ENCODE measurements at places on chromosomes 5 and 9. TPM values are rescaled to one million over a fixed set of nuclear protein-coding genes. Genes with fewer than 3 reads are reported as not detected.

DNA sequence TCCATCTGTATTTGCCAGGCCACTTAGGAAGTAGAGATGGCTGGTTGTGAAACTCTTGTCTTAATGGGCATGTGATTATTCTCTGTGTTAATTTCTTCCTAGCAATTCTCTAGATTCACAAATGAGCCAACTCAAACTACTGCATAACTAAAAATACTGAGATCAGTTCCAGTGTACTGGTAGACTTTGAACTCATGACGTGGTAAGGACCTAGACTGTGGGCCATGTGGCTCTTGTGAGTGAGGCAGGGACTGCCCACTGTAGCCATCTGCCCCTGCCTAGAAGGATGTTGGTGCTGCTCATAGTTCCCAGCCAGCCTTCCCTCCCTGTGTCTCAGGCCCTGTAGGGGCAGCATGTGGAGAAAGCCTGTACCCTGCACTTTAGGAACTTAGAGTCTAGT lies 47.4 kb downstream of the CYSTM1 start:
- no peak overlapping the region for H3K27ac ChIP-seq
- peaks cover 34% of the 10 kb centered on the region for H3K4me1 ChIP-seq
- no peaks in the 10 kb centered on the region for H3K27me3 ChIP-seq
- H3K36me3 ChIP-seq: no peaks in the 10 kb centered on the region
- no peak overlapping the region for H3K4me3 ChIP-seq
- DNase-seq: no peak

SPATA31D4 gene
- not detected for total RNA-seq

SPAAR gene
- total RNA-seq: not detected

- DNase-seq: no peak
- H3K4me3 ChIP-seq: no peak overlapping the region
Measured at GRCh38 chr5:85590764-85591163, 1027.0 kb upstream of the COX7C start.

DNA sequence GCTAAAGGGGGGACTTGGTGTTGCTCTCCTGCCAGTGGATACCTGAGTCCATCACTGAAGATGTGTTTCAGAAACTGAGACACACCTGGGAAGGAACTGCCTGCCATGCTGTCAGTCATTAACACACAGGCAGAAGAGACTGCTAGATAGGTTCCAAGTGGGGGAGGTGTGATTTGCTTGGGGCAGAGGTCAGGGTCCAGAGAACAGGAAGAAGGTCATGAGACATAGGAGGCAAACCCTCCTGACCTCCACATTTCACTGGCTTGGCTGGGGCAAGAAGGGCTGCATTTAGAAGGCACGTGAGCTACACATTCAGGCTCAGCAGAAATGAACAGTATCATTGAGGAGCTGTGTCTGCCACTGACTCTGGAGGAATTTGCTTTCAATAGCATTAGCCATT lies 215.8 kb downstream of the HSPA4 start:
- DNase-seq: no peak
- H3K4me1 ChIP-seq: no peaks in the 10 kb centered on the region
- H3K36me3 ChIP-seq: no peaks in the 10 kb centered on the region
- H3K27ac ChIP-seq: no peak overlapping the region
- H3K4me3 ChIP-seq: no peak overlapping the region

SPINK13 gene
- total RNA-seq: not detected

DNA sequence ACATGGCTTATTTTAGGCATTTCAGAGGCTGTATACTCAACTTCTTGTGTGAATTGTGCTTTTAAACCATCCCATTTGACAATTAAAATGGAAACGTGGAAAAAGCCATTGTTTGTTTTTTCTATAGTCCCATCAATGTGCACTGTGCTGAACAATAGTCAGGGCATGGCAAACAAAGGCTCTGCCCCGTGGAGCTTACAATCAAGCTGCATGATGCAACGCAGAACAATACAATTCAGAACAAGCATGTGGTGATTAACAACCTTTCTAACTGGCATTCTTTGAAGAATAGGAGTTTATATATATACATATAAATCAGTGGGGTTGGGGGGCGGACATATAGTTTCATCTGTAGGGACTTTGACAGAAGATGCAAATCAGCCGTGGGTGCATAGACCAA lies 2125.4 kb upstream of the WWC1 start:
- H3K36me3 ChIP-seq: no peaks in the 10 kb centered on the region
- no peak overlapping the region for H3K27ac ChIP-seq
- H3K27me3 ChIP-seq: no peaks in the 10 kb centered on the region
- no peak overlapping the region for H3K4me3 ChIP-seq
- no peaks in the 10 kb centered on the region for H3K4me1 ChIP-seq

- H3K4me1 ChIP-seq: peaks cover 32% of the 10 kb centered on the region
- no peak overlapping the region for H3K27ac ChIP-seq
- no peak overlapping the region for H3K4me3 ChIP-seq
- no peaks in the 10 kb centered on the region for H3K27me3 ChIP-seq
- no peak for DNase-seq
Measured at GRCh38 chr9:92707530-92707929, 37.6 kb upstream of the IPPK start.

DNA sequence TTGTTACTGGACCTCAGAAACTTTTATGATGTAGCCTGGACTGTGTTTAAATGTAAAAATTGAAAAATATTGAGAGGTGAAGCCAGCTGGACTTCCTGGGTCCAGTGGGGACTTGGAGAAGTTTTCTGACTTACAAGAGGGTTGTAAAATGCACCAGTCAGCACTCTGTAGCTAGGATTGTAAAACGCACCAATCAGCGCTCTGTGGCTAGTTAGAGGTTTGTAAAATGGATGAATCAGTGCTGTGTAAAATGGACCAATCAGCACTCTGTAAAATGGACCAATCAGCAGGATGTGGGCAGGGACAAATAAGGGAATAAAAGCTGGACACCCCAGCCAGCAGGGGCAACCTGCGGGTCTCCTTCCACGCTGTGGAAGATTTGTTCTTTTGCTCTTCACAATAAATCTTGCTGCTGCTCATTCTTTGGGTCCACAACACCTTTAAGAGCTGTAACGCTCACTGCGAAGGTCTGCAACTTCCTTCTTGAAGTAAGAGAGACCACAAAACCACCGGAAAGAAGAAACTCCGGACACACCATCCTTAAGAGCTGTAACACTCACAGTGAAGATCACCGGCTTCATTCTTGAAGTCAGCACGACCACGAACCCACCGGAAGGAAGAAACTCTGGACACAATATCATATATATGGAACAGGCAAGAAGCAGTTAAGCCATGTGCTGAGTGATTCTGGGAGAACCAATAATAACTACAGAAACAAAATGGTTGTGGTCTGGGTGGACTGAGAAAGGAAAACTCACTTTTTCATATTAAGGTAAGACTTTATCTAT lies 201.3 kb downstream of the GABRG2 start:
- no peak overlapping the region for H3K4me3 ChIP-seq
- no peaks in the 10 kb centered on the region for H3K27me3 ChIP-seq
- no peaks in the 10 kb centered on the region for H3K36me3 ChIP-seq
- no peak overlapping the region for H3K27ac ChIP-seq
- H3K4me1 ChIP-seq: no peaks in the 10 kb centered on the region

GRM6 gene
- not detected for total RNA-seq

DNA sequence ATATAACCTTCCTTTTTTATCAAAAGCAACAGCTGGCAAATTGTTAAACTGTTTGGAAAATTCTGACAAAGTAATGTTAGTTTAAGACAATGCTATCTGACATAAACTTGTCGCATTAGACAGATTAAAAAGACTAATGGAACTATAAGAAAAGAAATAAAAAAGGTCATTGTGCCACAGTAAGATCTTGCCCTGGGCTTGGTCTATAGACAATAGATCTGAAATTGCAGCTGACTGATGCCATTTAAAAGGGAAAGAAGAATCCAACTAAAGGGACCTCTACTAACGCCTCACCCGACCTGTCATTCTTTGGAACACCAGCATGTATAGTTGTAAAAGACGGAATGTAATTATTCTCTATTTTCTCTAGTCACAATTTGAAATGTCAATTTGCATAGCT lies 644.4 kb upstream of the GRAMD2B start:
- H3K27me3 ChIP-seq: no peaks in the 10 kb centered on the region
- H3K4me3 ChIP-seq: no peak overlapping the region
- DNase-seq: no peak
- no peak overlapping the region for H3K27ac ChIP-seq
- no peaks in the 10 kb centered on the region for H3K4me1 ChIP-seq

- H3K4me1 ChIP-seq: no peaks in the 10 kb centered on the region
- DNase-seq: no peak
- H3K4me3 ChIP-seq: no peak overlapping the region
- no peak overlapping the region for H3K27ac ChIP-seq
- peaks cover 1% of the 10 kb centered on the region for H3K27me3 ChIP-seq
- no peaks in the 10 kb centered on the region for H3K36me3 ChIP-seq
Measured at GRCh38 chr9:108751369-108751768, 104.4 kb downstream of the ACTL7B start.

MARCHF3 gene
- 5.9 TPM for total RNA-seq

DNA sequence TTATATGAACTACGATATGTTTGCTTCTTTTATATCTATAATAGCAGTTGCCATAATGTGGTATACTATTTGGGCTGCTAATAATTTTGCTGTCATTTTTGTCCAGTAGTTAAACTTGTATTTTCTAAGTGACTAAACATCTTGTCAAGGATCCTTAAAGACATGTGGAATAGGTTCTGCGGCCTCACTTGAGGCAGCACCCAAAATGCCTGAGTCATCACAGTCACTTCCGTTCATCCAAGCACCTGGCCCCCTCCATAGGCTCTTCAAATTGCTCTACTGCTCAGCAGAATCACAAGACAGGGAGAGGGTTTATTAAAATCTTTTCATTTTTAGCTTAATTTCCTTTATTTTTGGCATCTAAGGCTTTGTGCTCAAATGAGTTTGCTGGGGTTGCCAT lies 259.1 kb downstream of the AOPEP start:
- no peaks in the 10 kb centered on the region for H3K36me3 ChIP-seq
- no peak overlapping the region for H3K4me3 ChIP-seq
- H3K27ac ChIP-seq: no peak overlapping the region
- H3K4me1 ChIP-seq: peaks cover 14% of the 10 kb centered on the region

CCDC183 gene
- 0.52 TPM for total RNA-seq

DNA sequence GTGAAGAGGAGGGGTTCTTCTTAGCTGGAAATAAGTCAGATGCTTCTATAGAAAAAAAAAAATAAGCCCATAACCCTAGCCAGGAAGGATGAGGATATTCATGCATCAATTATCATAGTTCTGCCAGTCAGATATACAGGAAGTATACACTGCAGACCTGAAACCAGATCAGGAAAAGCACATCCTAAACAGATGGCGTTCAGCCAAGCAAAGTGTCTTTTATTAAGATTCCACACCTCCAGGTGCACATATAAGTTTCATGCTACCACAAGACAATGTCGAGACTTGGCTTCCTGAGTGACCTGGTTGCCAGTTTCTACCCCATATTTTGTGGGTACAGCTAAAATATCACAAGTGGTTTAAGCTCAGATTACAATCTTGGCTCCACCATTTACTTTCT lies 108.3 kb downstream of the CETN3 start:
- no peak overlapping the region for H3K27ac ChIP-seq
- no peaks in the 10 kb centered on the region for H3K4me1 ChIP-seq
- no peak for DNase-seq

- no peaks in the 10 kb centered on the region for H3K36me3 ChIP-seq
- H3K27me3 ChIP-seq: peaks cover 15% of the 10 kb centered on the region
- H3K27ac ChIP-seq: no peak overlapping the region
- no peak overlapping the region for H3K4me3 ChIP-seq
- H3K4me1 ChIP-seq: no peaks in the 10 kb centered on the region
Measured at GRCh38 chr5:131084436-131084835, 80.6 kb downstream of the HINT1 start.

GRCh38 chr9:127229691-127230417 lies 34.7 kb upstream of the GARNL3 start:
- H3K27ac ChIP-seq: no peak overlapping the region
- H3K4me1 ChIP-seq: peaks cover 6% of the 10 kb centered on the region
- H3K27me3 ChIP-seq: peaks cover 30% of the 10 kb centered on the region
- H3K4me3 ChIP-seq: no peak overlapping the region
- no peaks in the 10 kb centered on the region for H3K36me3 ChIP-seq

GRCh38 chr9:23229890-23230317 lies 596.1 kb downstream of the ELAVL2 start:
- H3K36me3 ChIP-seq: no peaks in the 10 kb centered on the region
- no peak for DNase-seq
- H3K27ac ChIP-seq: no peak overlapping the region
- no peaks in the 10 kb centered on the region for H3K4me1 ChIP-seq
- H3K4me3 ChIP-seq: no peak overlapping the region
- H3K27me3 ChIP-seq: no peaks in the 10 kb centered on the region

HSD17B3 gene
- not detected for total RNA-seq

- no peak overlapping the region for H3K4me3 ChIP-seq
- no peak overlapping the region for H3K27ac ChIP-seq
- H3K36me3 ChIP-seq: no peaks in the 10 kb centered on the region
Measured at GRCh38 chr5:135628771-135629563, 50.2 kb upstream of the CXCL14 start.

DOK3 gene
- total RNA-seq: 3.7 TPM

DNA sequence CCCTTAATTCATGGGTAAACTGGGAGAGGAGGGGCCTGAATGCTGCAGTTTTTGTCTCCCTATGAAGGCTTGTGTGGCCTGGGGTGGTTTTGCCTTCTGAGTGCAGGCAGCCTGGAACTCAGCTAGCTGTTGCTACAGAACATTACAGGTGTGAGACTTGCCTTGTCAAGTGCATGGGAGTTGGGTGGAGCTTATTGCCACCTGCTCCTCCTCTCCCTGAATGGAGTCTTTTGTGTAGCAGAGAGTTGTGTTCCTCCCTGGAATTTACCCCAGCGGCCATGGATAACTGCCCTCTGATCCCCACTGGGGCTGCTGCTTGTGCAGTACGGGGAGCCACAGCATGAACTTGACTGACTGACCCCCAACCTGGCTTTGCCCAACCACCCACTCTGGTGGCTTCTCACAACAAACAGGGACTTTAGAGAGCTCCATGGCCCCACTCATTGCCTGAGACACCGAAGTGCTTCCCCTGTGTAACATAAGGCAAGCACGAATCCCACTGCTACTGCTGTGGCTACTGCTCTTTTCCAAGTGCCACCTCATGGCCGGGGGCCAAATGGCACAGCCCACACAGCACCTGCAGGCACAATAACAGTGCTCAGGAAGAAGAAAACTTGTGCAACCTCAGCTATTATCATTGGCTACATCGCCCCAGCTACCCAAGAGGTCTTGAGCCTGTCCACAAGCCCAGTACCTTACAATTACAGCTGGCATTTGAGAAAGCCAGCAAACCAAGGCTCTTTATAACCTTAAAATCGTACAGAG lies 942.9 kb downstream of the CDH18 start:
- H3K36me3 ChIP-seq: no peaks in the 10 kb centered on the region
- no peaks in the 10 kb centered on the region for H3K27me3 ChIP-seq
- H3K4me1 ChIP-seq: no peaks in the 10 kb centered on the region
- H3K27ac ChIP-seq: no peak overlapping the region
- no peak for DNase-seq
- no peak overlapping the region for H3K4me3 ChIP-seq

- H3K36me3 ChIP-seq: no peaks in the 10 kb centered on the region
- DNase-seq: no peak
- no peak overlapping the region for H3K27ac ChIP-seq
- H3K4me3 ChIP-seq: no peak overlapping the region
- no peaks in the 10 kb centered on the region for H3K4me1 ChIP-seq
- H3K27me3 ChIP-seq: peaks cover 15% of the 10 kb centered on the region
Measured at GRCh38 chr5:90424245-90424644, 14.7 kb upstream of the CETN3 start.

NOTCH1 gene
- total RNA-seq: 115 TPM

GRCh38 chr9:32401488-32401887 lies 17.0 kb downstream of the ACO1 start:
- no peaks in the 10 kb centered on the region for H3K27me3 ChIP-seq
- H3K27ac ChIP-seq: no peak overlapping the region
- DNase-seq: no peak
- peaks cover 2% of the 10 kb centered on the region for H3K36me3 ChIP-seq

HTR4 gene
- total RNA-seq: not detected

GRCh38 chr9:132441404-132441803 lies 31.4 kb downstream of the CFAP77 start:
- H3K4me1 ChIP-seq: no peaks in the 10 kb centered on the region
- H3K4me3 ChIP-seq: no peak overlapping the region
- H3K27me3 ChIP-seq: peaks cover 19% of the 10 kb centered on the region

EIF4E1B gene
- not detected for total RNA-seq
